A549 treated with CORT108297 at 1 μM for 4 hours (cell line): ENCODE measurements at places on chromosomes 6 and 20. TPM values are rescaled to one million over a fixed set of nuclear protein-coding genes. Genes with fewer than 3 reads are reported as not detected.

The HCK gene
- 0.03 to 0.16 TPM (median 0.12 TPM) in 3 of 5 replicates, not detected in the others for total RNA-seq

The MTCH1 gene
- total RNA-seq, result 109 to 143 TPM (median 138 TPM) in 5 replicates

The IMPG1 gene
- not detected in 5 replicates for total RNA-seq

The PSMB1 gene
- 230 to 263 TPM (median 241 TPM) in 5 replicates for total RNA-seq

The KAT14 gene
- total RNA-seq, result 9.3 to 10.5 TPM (median 9.8 TPM) in 5 replicates

The PLA2G7 gene
- total RNA-seq, result 0.06 TPM in 1 of 5 replicates, not detected in the others

The TRERF1 gene
- total RNA-seq, result 5.9 to 8.4 TPM (median 7.7 TPM) in 5 replicates

The MYMX gene
- not detected in 5 replicates for total RNA-seq

The BLOC1S5 gene
- 5.7 to 8.9 TPM (median 7.6 TPM) in 5 replicates for total RNA-seq

The TMEM217 gene
- 0.54 to 1.3 TPM (median 0.75 TPM) in 5 replicates for total RNA-seq

The EYS gene
- total RNA-seq, result 0.01 to 0.19 TPM (median 0.13 TPM) in 4 of 5 replicates, not detected in the other

The RSPH4A gene
- 0.16 to 0.28 TPM (median 0.22 TPM) in 5 replicates for total RNA-seq

The PPP1R16B gene
- total RNA-seq, result 0.12 to 0.22 TPM (median 0.14 TPM) in 5 replicates

The RAET1G gene
- 7.3 to 11.9 TPM (median 10.3 TPM) in 5 replicates for total RNA-seq

The C6orf120 gene
- total RNA-seq, result 11.1 to 15.0 TPM (median 13.1 TPM) in 5 replicates

The MEI4 gene
- not detected in 5 replicates for total RNA-seq

The RIPPLY2 gene
- total RNA-seq, result 0.17 to 0.65 TPM (median 0.50 TPM) in 5 replicates
